ENCODE measurements at places on chromosomes 5 and 9.

DNA sequence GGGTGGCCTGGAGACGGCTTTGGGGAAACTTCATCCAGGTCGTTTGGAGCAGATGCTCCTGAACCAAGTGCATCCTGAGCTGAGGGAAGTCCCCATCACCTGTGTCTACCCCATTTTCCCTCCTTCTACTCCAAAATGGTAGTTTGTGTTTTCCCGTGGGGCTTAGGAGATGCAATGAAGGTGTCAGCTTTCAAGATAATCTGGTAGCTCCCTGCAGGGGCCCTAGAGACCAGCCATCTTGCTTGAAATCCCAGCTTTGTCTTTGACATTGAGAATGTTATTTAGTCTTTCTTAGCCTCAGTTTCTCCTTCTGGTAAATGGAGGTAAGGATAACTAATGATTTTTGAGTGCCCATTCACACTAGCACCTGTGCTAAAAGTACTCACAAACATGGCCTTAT, 77.4 kb downstream of the WWC1 start:
- no peak for DNase-seq

- no peak for DNase-seq
Observed at GRCh38 chr9:27165068-27165467, 56.0 kb downstream of the TEK start.

DNA sequence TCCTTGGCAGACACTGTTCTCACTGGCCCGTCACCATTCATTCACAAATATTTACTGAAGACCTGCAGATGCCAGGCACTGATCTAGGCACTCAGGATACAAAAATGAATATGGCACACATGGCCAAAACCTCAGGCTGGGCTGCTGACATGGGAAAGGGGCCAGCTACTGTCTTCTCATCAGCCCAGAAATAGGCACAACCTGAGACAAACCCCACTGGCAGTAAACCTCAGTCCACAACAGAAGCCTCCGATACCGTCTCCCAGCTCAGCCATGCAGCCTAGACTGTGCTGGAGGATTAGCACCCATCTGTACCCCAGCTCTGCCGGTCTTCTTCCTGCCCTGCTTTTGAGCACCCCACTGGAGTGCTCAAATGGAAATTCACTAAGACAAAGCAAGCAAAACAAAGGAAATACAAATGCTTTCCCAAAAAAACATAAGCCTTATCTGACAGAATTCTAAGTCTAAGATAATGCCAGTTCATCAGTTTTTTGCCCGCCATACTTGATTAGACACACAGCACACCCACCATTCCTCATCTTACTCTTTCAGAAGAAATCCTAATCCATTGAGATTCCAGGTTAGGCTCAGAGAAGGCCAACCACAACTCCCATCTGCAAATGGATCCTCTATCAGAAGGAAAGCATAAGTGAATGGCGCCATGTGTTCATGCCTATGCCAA, 8.2 kb downstream of the P4HA2 start:
- no peak for DNase-seq

GRCh38 chr9:115015018-115015635, 84.7 kb upstream of the TNFSF8 start:
- peak; percentile 21 for DNase-seq

DNA sequence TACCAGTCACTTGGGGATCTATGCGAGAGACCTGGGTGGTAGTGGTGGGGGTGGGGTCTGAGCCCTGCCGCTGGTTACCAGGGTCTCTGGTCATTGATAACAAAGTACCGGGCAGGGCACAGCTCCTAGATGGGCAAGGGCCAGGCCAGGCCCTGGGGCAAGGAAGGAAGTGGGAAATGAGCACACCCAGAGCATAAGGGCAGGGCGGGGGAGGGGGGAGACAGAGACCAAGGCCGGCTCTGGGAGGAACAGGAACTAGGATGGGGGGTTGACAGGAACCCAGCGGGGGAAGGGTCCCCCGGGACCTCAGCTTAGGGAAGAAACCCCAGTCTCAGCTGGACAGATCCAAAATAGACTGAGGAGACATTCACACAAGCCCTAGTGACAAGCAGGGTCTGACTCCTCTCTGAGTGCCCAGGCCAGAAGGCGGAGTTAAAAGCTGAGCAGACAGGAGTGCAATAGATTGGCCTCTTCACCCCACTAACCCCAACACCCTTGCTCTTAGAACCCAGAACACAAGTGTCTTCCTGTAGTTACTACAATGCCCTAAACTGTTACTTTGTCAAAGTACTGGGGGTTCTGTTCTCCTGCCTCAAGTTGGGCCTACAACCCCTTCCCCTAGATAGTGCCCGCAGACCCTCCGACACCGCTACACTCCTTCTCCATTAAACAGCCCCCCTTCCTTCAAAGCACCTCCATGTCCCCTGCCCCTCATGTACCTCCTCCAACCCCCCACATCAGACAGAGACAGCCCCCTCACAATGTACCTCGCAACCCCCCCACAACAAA, 628 bp downstream of the ATOSB start:
- DNase-seq: peak; percentile 78

DNA sequence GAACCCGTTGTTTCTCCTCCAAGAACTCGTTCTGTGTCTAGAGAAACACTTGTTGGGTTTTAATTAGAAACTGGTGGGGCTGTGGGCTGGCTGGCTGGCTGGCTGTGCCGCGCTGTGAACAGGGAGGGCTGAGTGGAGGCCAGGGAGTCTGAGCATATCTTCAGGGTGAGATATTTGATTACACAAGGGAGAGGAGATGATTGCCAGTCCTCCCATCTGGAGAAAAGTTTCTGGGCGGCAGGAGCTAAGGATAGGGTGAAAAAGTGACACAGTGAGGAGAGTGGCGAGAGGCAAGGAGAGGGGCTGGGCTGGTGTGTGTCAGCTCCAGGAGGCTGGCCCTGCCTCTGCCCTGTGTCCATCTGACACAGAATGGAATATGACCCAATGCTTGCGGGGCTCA, 63.0 kb downstream of the GDNF start:
- DNase-seq: no peak

- no peak for DNase-seq
Observed at GRCh38 chr9:99868845-99869244, 37.6 kb upstream of the STX17 start.

DNA sequence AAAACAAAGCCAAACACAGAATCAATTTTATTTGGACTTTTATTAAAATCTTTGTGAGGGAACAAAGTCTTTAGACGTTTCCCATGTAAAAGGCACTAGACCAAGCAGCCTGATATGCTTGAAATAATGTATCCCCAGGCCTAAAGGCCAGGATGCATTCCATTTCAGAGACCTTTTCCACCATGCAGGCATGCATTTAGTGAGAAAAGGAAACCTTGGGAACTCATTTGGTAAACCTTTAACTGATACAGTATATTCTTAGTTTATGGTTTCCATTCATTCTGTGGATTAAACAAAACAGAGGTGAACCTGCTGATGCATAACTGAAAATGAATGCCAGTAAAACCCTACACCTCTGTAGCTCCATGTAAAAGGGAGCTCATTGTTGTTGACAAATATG, 600.0 kb downstream of the NR2F1-AS1 start:
- DNase-seq: no peak

- DNase-seq: no peak
Observed at GRCh38 chr5:57531333-57531732, 48.7 kb upstream of the ACTBL2 start.

DNA sequence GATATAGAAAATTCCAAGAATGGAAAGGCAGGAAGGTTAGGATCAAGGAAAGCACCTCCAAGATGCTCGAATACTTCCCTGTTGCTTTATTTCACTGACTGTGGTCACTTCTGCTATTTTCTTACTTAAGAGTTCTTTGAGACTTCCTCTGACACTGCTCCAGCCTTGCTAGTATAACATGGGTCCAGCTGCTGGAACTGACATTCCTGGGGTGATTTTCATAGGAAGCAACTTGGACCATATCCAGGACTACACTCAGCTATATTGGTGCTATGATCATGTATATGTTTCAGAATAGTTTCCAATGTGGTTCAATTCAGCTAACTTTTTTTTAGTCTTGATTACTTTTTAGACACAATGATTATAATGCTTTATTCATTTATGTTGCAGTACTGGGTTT, 81.6 kb upstream of the CKMT2 start:
- DNase-seq: no peak

GRCh38 chr9:121267689-121268597, at the start of gene GSN:
TSS of gene GSN (plus strand) at chr9:121268162. CDS start at chr9:121301972, 33,810 bp downstream.
- DNase-seq: peak; percentile 55

DNA sequence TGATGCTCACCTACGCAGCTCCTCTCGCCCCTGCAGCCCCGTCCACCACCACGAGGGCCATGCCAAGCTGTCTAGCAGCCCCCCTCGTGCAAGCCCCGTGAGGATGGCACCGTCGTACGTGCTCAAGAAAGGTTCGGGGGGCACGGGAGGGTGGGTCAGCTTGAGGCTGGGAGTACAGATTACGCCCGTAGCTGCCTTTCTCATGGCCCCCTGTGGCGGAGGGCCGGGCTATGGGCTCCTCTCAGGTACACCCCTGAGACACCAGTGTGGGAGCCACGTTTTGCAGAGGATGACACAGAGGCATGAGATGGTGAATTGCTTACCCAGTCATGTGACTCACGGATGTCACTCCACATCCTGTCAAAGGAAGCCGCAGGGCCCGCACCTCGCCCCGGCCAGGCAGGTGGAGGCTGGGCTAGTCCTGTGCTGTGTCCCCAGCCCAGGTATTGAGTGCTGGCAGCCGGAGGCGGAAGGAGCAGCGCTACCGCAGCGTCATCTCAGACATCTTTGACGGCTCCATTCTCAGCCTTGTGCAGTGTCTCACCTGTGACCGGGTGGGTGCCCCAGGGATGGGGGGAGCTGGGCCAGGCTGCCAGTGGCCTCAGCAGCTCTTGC, 33.7 kb downstream of the USP20 start:
- no peak for DNase-seq

DNA sequence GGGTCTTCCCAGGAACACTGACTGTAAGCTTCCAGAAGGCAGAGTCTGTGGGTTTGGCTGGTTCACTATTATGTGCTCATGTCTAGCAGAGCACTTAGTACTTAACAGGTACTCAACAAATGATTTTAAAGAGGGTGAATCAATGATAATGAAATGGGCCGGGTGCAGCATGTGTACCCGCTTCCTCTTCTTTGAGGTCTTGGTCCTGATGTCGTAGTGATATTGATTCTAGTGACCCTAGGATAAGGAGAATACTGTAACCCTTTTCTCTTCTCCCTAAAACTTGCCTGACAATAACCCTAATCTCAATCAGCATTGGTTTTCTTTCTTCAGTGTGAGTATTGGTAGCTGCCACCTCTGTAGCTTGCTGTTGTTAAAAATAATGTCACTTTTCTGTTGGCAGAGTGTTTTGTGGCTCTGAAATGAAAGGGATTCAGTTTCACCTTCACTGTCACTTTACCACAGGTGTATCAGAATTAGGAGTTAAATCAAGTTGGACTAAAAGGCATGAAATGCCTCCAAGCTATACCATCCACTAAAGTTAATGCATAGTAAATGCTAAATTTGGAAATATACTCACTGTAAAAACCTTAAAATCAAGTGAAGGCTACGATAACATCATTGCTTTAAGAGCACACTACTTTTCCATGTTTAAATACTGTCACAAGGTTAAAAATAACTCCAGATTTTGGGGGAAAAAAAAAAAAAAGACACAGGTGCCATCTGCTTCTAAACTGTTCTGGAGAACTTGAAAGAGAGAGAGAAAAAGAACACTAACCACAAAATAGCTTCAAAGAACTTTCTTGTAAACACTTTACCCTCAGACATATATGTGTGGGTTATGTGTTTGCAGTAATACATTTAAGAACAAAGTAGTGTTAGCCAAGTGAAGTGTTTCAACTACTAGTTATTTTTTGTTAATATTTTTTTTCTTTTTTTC, 6.0 kb downstream of the CAMK4 start:
- DNase-seq: no peak

GRCh38 chr9:20945269-20945668, 86.2 kb downstream of the HACD4 start:
- DNase-seq: no peak

DNA sequence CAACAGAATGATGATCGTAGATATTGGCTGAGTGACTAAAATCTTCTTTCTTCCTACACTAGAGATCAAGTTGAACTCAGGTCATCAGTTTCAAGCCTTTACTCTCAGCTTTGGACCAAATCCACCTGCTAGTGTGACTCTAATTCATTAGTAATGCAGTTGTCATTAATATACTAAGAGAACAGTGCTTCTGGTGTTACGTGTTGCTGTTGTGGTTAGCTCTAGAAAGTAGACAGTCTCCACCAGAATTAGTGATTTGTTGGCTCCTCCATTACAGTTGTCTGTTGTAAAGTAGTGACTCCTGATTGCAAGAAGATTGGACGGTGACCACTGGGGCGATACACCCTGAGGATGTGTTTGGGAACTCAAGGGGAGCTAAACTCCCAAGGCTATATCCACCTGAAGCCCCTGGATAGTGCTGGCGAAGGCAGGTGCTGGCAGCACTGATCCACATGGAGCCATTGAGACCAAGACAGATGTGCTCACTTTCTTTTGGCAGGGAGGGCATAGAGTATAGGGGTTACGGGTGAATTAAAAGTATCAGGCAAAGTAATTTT, 3.1 kb downstream of the CAMK4 start:
- no peak for DNase-seq

DNA sequence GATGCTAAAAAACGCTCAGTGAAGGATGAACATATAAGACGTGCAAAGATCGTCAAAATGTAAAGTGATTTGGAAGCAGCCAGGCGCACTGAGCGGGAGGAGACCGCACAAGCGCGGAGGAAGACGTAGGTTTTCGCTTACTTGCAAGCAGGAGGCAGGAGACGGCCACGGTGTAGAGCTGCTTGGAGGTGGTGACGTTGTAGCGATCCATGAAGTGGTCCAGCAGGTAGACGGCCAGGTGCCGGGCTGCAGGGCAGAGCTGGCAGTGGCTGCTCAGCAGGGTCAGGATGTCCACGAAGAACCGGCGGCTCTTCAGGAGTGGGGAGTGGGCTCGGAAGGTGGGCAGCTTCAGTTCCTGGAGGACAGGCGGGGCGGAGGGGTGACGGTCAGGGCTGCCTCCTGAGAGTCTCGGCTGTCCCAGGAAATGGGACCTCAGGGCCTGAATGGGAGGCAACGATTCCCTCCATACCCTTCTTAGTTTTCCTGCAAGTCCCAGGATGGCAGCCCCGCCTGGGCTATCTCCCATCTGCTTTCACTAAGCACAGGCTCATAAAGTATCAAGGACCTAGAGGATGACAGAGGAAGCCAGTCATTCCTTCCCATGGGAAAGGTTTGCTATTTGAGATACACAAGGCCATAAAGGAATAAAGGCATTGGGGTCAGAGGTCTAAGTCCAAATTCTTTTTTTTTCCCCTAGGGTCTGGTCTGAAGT, 31.8 kb downstream of the CCNJL start:
- DNase-seq: no peak

- DNase-seq: no peak
Observed at GRCh38 chr5:4023091-4023752, 427.6 kb downstream of the IRX1 start.

DNA sequence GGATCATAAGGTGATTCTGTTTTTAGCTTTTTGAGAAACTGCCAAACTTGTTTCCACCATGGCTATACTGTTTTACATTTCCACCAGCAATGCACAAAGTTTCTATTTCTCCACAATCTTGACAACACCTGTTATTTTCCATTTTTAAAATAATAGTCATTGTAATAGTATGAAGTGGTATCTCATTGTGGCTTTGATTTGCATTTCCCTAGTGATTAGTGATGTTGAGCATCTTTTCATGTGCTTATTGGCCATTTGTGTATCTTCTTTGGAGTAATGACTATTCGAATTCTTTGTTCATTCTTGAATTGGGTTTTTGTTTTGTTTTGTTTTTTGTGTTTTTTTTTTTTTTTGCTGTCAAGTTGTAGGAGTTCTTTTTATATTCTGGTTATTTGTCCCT, 4.9 kb downstream of the GARNL3 start:
- DNase-seq: no peak

- DNase-seq: no peak
Observed at GRCh38 chr9:126415741-126416370, 89.2 kb downstream of the MVB12B start.

- no peak for DNase-seq
Observed at GRCh38 chr9:93473411-93473810, 20.0 kb upstream of the FAM120AOS start.
